ENCODE measurements at places on chromosomes 12 and 14. TPM values are rescaled to one million over a fixed set of nuclear protein-coding genes. Genes with fewer than 3 reads are reported as not detected.
A peak's percentile ranks its signal among the peaks of the same experiment; 100 is the strongest.

The BATF gene
- total RNA-seq: 0.93 TPM

The BBOF1 gene
- total RNA-seq: 3.8 TPM

The NCKAP5L gene
- total RNA-seq: 25.5 TPM

The TAS2R50 gene
- total RNA-seq: 0.47 TPM

- no peak for DNase-seq
Observed at GRCh38 chr12:123391546-123392343, 7.8 kb downstream of the KMT5A start.

- peak; percentile 44 for DNase-seq
Observed at GRCh38 chr14:21308479-21309237, 28.8 kb downstream of the RPGRIP1 start.

DNA sequence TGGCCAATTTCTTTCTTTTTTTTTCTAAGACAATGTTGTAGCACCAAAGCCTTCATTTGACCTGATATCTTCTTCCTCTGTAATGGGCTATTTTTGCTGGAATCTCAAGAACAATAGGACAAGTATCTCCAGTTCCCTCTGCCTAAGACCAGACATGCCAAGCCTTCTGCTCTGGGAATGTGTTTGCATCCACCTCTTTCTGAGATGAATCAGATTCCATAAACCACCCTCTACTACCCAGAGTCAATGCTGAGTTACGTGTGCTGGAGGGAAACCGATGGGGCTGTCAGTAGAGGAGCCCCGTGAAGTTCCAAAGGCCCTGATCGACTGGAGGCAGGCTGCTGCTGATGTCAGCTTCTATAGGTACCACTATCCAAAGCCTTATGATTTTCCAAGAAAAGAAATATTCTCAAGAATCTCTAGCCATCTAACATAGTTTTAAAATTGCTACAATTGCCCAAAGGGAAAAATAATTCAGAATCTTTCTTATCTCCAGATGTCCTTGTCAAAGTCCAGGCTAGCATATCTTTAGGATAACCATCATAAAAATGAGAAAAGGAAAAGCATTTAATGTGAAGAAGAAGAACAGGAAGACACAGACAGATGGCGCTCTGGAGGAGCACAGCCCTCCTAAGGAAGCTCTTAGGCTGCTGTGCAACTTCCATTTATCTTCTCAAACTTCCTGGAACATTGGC is 101.9 kb downstream of the SLC8A3 start:
- DNase-seq: no peak

DNA sequence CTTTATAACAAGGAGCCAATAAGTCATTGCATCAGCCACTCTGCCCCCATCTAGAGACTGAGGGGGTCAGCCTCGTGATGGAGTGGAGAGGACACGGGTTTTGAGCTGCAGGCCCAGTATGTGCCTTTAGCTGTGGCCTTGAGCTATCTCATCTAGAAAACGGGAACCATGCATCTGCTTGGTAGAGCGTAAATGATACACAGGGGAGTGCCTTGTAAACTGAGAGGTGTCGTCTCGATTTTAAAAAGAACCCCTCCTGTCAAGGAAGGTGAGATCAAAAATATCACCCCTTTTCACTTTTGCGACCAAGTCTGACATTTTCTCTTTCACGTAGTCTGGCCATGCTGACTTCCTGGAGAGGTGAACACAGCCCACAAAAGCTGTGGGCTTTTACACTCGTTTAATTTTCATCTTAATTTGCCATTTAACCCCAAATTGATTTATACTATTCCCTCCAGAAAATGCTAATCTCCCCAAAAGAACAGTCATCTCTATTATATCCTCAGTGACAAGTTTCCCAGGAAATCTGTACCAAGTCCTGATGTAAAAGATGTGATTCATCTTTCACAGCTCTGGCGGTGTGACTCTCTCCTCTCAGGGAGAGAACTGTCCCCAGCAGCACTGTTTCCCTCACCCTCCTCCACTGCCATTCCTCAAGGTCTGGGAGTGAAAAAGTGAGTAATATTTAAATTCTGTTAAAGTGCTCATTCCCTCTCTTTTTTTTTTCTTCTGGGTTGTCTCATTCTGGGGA is 30.6 kb downstream of the VCPKMT start:
- DNase-seq: no peak

- DNase-seq: no peak
Observed at GRCh38 chr12:112191840-112192321, 66.5 kb downstream of the TRAFD1 start.

GRCh38 chr12:101823891-101824290 is 6.9 kb downstream of the GNPTAB start:
- peak; percentile 39 for DNase-seq

- DNase-seq: peak; percentile 16
Observed at GRCh38 chr12:81759190-81760051, at the start of gene PPFIA2. PPFIA2 (minus strand) TSS chr12:81759350.

- DNase-seq: no peak
Observed at GRCh38 chr12:1919763-1920162, 1.3 kb upstream of the CACNA2D4 start.

GRCh38 chr14:51081712-51082111 is 13.2 kb downstream of the TRIM9 start:
- DNase-seq: no peak

- no peak for DNase-seq
Observed at GRCh38 chr12:7042842-7043241, 17.7 kb upstream of the C1S start.

DNA sequence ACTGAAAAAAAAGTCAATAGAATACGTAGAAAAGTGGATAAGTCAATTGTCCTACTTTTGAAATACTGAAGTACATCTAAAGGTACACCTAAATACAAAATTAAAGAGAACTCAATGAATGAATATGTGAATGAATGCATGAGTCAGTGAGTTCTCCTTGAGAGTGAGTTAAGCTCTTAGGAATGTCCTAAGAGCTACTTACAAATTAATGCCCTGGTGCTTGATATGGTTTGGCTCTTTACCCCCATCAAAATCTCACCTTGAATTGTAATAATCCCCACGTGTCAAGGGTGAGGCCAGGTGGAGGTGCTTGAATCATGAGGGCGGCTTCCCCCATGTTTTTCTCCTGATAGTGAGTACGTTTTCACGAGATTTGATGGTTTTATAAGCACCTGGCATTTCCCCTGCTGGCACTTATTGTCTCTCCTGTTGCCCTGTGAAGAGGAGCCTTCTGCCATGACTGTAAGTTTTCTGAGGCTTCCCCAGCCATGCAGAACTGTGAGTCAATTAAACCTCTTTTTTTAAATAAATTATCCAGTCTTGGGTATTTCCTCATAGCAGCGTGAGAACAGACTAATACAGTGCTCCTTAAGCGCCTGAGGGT is 192.2 kb upstream of the ARHGAP5 start:
- no peak for DNase-seq

- peak; percentile 11 for DNase-seq
Observed at GRCh38 chr12:132146772-132147422, 2.6 kb downstream of the NOC4L start.

DNA sequence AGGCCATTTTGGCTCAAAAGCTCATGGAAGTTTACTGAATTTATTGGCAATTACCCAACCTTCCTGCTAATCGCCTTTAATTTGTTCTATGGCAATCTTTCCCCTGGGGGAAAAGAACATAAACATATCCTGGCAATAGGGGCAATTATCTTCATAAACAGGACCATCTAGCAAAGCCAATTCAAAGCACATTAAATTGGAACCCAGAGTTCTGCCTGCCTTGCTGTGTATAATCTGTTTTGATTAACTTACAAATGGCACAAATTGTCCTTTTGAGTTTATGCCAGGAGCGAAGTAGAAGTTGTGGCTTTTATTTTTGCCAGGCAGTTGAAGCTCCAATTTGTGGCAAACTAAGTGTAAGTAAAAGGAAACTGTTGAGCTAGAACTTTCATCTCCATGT is 68.6 kb downstream of the C12orf50 start:
- no peak for DNase-seq

DNA sequence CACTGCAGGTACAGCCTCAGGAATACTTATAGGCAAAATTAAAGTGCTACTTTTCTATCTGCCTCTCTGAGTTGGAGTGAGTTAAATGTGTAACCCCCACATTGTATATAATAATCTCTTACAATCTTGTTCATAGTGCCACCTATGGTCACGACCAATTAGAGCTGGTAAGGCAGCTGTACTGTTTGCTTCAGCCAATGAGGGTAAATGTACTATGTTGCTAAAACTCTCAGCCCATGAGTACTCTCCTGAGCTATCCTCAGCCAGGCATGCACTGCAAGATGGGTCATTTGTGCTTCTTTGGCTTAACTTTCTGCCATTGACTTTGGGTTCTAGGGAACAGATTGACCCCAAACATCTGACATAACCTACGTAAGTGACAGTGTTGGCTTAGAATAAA is 15.0 kb upstream of the MDM2 start:
- DNase-seq: no peak

Measured in left ventricle myocardium inferior (tissue), 1 donor.